ENCODE measurements at places on chromosomes 7 and 10. TPM values are rescaled to one million over a fixed set of nuclear protein-coding genes. Genes with fewer than 3 reads are reported as not detected.

Gene ZFAND2A
- 23.3 TPM for total RNA-seq

Gene WIPF3
- 0.18 TPM for total RNA-seq

Gene KLF14
- not detected for total RNA-seq

Gene C10orf143
- 4.0 TPM for total RNA-seq

Gene TMEM229A
- total RNA-seq: not detected

Gene EN2
- not detected for total RNA-seq

Gene MSS51
- 2.5 TPM for total RNA-seq

Gene SOSTDC1
- 0.70 TPM for total RNA-seq

Gene GFRA1
- 1.0 TPM for total RNA-seq

Gene NUDT13
- 1.3 TPM for total RNA-seq

Gene SPDYE5
- total RNA-seq: not detected

Gene TBXAS1
- 23.8 TPM for total RNA-seq

Gene GIMAP4
- 2.1 TPM for total RNA-seq

Gene FAM24B
- not detected for total RNA-seq

Gene NPY4R
- total RNA-seq: not detected

Gene FGFBP3
- total RNA-seq: not detected

Gene HPS1
- total RNA-seq: 26.3 TPM

Gene SVOPL
- not detected for total RNA-seq

Gene GARIN1A
- not detected for total RNA-seq

Gene LRRN3
- not detected for total RNA-seq

Gene AHR
- total RNA-seq: 41.4 TPM

Gene PNLIPRP2
- not detected for total RNA-seq

Gene CNPY1
- total RNA-seq: not detected

Gene KIF20B
- total RNA-seq: 13.4 TPM

Gene UNCX
- total RNA-seq: not detected

Gene HPSE2
- 4.8 TPM for total RNA-seq

Gene RPP30
- 23.6 TPM for total RNA-seq

Gene SPRN
- total RNA-seq: not detected

Gene PON1
- not detected for total RNA-seq

Gene CYCS
- total RNA-seq: 50.3 TPM

Gene DYNC1I1
- 2.2 TPM for total RNA-seq

Gene ST8SIA6
- total RNA-seq: 1.4 TPM

Gene DNAH11
- total RNA-seq: 0.91 TPM

Gene RAB19
- total RNA-seq: not detected

Gene NKX2-3
- 0.40 TPM for total RNA-seq

Gene KNDC1
- 0.64 TPM for total RNA-seq

Gene MEIG1
- total RNA-seq: not detected

Gene HOGA1
- total RNA-seq: 1.1 TPM

Gene OR2A5
- not detected for total RNA-seq

Gene INHBA
- total RNA-seq: 0.85 TPM

Gene TCAF2
- 11.3 TPM for total RNA-seq

Gene MUC3A
- total RNA-seq: not detected

Gene GJD4
- not detected for total RNA-seq

Gene SFMBT2
- 5.0 TPM for total RNA-seq

Gene GPRIN2
- 8.2 TPM for total RNA-seq

Gene TYW1B
- 5.1 TPM for total RNA-seq

Gene PDE1C
- 14.5 TPM for total RNA-seq

Gene STEAP2
- 15.4 TPM for total RNA-seq

Gene CFAP70
- total RNA-seq: 0.22 TPM

Gene UPF2
- 22.3 TPM for total RNA-seq

Gene SFRP5
- 0.44 TPM for total RNA-seq

Gene GPER1
- total RNA-seq: 1.9 TPM

Gene PLPP4
- total RNA-seq: 0.49 TPM

Gene HILPDA
- 17.6 TPM for total RNA-seq

Gene FAM25G
- total RNA-seq: not detected

Gene ZCCHC24
- total RNA-seq: 2.2 TPM

All from esophagus squamous epithelium (tissue), 5 donors.